ENCODE measurements at places on chromosomes 7 and 10.

- DNase-seq: no peak
Observed at GRCh38 chr7:3957472-3958108, 656.5 kb downstream of the SDK1 start.

DNA sequence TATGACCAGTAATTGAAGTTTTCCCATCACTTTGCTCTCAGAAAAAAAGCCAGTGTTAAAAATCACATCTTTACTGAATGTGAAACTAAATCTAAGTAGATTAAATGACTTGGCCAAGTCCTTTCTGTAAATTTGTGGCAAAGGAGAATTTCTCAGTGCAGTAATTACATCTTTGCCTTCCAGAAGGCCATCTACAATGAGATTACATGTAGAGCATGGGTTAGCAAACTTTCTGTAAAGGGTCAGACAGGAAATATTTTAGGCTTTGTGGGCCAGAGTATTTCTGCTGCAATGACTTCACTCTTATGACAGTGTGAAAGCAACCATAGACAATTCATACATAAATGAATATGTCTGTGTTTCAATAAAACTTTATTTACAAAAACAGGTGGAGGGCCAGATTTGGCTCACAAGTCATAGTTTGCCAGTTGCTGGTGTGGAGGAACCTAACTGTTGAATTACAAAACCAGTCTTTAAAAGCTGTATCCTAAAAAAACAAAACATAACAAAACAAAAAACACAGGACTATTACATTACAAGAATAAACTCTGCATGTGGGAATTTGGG, 191.0 kb downstream of the TAX1BP1 start:
- no peak for DNase-seq

GRCh38 chr7:69172357-69173077, 425.8 kb upstream of the AUTS2 start:
- DNase-seq: no peak

DNA sequence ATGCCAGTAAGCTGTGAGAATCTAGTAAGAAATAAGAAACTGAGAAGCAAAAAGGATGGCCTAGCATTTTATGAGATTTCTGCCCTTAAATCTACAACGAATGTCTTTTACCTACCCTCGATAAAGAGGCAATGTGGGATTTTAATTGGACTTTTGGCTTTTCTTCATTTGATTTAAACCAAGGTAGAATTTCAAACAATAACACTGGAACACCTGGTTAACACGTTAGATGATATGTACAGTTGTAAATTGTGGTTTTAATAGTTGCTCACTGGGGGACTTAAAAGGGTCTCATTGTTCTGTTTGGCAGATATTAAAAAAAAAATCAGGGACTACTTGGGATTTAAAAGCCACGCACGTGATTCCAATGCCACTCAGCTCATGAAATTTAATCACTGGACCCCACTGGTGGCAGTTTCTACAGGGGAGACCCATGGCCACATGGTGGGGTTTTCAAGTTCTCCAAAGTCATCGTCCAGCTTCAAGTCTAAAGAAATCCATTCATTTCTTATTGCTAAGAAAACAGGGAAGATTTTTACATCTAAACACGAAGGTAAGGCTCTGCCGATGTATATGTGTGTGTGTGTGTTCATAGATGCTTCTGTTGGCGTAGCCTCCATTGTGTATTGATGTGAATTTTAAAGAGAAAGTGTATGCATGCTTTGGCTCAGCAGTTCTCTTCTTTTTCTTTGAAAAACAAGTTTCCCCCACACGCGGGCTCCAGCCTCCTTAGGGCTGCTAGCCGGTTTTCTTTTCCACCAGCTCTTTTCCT, 588.6 kb upstream of the MKI67 start:
- no peak for DNase-seq

GRCh38 chr7:126449611-126450268, 803.0 kb downstream of the GRM8 start:
- no peak for DNase-seq

- no peak for DNase-seq
Observed at GRCh38 chr7:52085610-52086009, 769.0 kb upstream of the COBL start.

- DNase-seq: no peak
Observed at GRCh38 chr7:134842886-134843430, 63.5 kb downstream of the CALD1 start.

DNA sequence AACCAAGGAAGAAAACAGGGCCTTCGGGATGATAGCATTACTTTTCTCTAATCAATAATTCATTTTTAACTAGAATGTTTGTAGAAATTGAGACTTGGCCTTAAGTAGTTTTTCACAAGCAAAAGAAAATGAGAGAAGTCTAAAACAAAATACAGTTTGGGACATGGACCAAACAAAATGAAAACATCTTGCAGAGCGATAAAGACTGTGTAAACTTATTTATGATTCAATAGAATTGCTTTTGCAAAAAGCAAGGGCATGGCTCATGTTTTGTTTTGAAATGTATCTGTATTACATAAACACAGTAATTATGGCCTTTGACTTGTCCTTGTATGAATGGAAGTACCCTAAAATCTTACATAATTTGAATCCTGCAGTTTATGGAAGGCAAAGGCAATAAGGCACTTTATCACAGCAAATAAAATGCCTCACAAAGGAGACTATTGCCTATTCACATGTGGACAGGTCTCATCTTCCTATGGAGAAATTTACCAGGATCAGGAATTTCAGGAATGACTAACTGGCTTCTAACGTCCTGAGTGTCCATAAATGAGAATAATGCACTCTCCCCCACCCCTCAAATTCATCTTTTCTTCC, 295.2 kb downstream of the PTEN start:
- no peak for DNase-seq

- no peak for DNase-seq
Observed at GRCh38 chr7:69190025-69190424, 408.2 kb upstream of the AUTS2 start.

- no peak for DNase-seq
Observed at GRCh38 chr7:114070246-114070645, 151.4 kb upstream of the PPP1R3A start.

DNA sequence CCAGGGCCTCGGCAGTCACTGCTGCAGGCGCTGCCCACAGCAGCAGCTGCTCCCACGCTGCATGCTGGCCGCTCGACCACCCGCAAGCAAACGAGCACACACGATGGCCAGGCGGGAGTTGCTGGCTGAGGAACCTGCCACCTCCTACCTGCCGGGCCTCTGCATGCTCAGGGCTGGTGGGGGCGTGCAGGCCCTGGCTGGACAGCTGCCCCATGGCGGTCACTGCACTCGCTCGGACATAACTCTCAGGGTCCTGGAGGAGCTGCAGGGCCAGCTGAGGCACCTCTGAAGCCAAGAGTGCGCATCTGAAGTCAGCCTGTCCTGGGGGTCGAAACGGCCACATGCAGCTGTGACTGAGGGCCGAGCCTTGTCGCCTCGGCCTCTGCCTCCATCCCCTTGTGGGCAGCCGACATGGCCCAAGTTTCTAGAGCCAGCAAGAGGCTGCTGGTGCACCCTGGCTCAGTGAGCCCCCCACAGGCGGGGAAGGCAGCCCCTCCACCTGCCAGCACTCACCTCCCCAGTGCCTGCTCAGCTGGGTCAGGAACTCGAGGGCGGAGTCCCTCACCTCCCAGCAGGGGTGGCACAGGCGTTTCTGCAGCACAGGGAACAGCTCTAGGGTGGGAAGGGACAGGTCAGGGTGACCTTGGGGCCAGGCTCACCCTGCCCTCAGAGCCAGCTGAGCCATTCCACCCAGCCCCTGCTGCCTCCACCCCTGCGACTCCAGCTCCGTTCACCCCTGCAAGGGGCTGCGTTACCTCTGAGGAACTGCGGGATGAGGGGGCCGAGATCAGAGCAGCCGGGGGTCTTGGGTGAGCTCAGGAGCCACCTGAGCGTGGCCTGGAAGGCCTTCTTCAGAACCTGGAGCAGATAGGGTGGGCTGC, 16.1 kb downstream of the BRAT1 start:
- DNase-seq: no peak

- DNase-seq: no peak
Observed at GRCh38 chr10:78728176-78728575, 340.6 kb upstream of the ZMIZ1 start.

- no peak for DNase-seq
Observed at GRCh38 chr10:88883448-88883809, 3.4 kb downstream of the STAMBPL1 start.

GRCh38 chr10:26637521-26638275, 59.8 kb upstream of the PDSS1 start:
- DNase-seq: no peak

- DNase-seq: no peak
Observed at GRCh38 chr10:96688789-96689188, 31.5 kb downstream of the PIK3AP1 start.

GRCh38 chr7:77831481-77831880, 32.9 kb downstream of the PHTF2 start:
- no peak for DNase-seq

GRCh38 chr10:59033622-59034021, 142.8 kb upstream of the PHYHIPL start:
- no peak for DNase-seq

GRCh38 chr10:76887223-76888010, 750.2 kb downstream of the KCNMA1 start:
- DNase-seq: no peak

DNA sequence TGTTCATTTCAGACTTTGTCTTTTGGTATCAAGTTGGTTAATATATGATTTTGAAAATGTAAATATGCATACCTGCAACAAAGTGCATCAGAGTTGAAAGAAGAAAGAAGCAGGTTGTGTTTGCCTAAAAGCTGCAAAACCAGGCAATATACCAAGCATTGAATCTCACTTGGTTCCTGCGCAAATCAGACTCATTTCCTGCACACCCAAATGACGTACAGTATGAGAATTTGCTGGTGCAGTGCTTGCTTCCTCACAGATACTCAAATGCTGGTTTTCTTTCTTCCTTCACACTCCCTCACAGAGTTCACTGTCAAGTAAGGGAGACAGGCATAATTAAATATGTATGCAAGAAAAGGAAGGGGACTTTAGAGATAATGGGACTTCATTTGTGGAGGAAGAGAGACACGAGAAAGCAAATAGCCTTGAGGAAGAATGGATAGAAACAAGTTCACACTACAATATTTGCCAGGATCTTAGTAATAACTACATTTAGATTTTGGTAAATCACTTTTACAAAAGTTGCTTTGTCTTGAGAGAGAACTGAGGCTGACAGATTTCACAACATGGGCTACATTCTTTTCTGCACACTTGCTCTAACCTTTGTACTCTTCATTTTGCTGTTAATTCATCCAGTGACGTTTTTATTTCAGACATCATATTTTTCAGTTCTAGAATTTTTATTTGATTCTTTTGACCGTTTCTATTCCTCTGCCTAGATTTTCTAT, 56.9 kb upstream of the AOAH start:
- DNase-seq: no peak

GRCh38 chr10:102175415-102175814, 23.2 kb downstream of the NOLC1 start:
- DNase-seq: no peak

GRCh38 chr7:141586878-141587277, 35.7 kb downstream of the AGK start:
- no peak for DNase-seq

DNA sequence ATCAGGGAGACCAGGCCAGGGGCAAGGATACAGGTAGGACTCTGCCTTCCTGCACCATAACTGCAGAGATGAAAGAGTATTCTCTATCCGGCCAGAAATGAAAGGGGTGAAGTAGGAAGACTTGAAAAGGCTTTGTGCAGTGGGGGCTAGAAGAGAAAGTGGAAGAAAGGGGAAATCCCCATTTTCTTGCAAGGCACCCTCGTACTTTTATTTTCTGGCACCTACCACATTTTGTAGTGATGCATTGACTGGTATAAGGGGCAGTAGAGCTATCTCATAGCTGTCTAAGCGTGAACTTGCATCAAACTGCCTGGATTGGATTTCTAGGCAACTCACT, 752 bp upstream of the CAMK2G start:
- DNase-seq: no peak

- DNase-seq: no peak
Observed at GRCh38 chr7:779480-779879, 52.4 kb upstream of the PRKAR1B start.

DNA sequence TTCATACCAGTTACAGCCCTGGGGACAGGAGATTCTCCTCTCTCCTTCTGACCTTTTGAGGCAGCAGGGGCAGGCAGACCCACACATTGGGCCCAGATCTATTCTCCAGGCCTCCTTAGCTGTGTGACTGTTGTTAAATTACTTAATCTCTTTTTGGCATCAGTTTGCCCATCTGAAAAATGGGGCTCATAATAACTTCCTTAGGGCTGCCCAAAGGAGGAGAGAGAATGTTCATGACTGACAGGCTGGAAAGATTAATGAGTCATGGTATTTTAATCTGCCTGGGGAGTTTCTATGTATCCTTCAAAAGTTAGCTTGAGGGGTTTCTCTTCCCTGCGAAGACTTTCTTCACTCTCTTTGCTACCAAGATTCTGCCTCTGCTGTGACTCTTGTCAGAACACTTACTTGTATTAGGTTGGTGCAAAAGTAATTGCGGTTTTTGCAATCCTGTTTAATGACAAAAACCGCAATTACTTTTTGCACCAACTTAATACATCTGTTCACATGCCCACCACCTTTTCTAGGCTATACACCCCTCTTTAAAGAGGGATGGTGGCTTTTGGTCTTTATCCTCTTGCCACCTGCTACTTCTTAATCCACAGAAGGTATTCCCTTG, 83.4 kb downstream of the ARID5B start:
- no peak for DNase-seq

GRCh38 chr10:73340121-73340520, 18.5 kb downstream of the CFAP70 start:
- DNase-seq: no peak

DNA sequence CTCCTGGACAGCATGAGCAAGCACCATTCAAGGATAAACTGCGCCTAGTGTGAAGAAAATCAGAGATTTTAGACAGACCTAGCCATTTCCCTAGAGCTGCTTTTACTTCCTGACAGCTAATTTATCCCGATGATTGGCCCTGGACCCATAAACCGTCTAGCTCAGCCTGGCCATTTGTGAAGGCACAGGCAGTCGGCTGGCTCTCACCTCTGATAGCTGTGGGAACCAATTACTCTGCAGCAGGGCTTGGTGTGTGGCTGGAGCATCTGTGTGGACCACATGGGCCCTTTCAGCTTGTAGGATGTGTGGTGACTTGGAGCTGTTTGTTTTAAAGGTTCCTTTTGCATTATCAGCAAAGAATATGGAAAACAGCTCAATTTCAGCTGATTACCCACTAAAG, 111.1 kb upstream of the NPY start:
- no peak for DNase-seq

Data from hypothalamus (tissue), 51 donors.